MCF 10A (cell line): ENCODE measurements at places on chromosomes 16 and 17.

DNA sequence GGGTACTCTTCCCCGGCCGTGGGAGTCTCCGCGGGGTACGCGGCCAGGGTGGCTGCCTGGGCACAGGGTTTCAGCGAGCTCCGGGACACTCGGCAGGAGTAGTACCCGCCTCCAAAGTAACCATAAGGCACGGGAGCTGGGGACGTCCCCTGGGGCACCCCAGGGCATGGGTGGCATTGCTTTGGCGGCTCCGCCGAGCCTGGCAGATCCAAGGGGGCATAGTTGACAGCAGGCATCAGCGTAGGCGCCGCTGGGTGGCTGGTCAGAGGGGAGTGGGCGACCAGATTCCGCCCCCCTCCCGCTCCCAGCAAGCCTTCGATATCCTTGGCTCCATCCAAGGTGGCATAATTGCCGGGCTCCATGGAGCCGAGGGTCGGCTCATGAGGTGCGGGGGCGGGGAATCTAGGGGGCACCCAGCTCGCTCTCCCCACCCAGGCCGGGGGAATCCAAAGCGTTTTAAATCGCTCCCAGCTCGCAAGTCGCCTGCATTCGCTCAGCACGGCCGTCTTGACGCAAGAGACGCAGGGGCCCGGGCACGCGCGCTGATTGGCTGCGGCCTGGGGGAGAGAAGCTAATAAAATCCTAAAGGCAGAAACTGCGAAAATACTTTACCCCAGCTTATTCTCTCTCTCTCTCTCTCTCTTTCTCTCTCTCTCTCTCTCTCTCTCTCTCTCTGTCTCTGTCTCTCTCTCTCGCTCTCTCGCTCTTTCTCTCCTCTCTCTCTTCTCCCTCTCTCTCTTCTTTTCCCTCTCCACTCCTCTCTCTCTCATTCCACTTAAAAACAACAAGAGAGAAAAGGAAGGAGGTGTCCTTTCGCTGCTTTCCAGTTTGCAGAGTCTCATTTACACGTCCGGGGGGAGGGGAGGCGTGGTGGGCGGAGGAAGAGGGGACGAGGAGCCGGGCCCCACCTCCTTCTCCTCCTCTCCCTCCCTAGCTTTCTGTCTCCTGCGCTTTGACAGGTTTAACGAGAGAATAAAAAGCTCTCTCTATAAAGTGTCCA, at the start of gene HOXB13:
HOXB13 (minus strand) TSS at position 519 of the 1,000 bp plus-strand sequence; CDS start at position 362, 157 bp downstream.
- no peak for DNase-seq

DNA sequence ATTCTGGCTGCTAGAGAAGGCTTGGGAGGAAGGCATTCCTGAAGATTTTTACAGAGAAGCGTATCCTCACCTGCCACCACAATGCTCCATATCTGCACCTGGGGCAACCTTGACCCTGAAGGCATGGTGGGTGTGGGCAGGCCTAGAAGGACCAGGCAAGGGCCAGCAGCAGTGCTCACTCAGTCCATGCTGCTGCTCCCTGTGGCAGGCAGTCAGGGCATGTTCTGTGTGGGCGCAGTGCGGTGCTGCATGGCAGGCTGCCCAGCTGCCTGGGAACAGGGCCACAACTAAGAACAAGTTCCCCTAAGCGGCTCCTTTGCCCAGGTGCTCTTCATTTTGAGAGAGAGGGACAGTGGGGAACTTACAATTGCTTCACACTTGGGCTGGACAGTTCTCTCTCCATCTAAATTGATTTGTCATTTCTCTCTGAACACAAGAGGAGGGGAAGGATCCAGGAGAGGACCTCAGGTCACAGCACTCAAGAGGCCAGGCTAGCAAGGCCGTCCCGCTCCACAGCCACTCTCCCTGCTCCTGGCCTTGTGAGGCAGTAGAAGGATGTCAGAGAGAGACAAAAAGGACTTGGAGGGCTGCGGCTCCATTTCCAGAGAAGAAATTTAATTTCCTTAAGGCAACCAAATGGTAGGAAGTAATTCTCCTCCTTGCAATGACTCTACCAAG, 158.8 kb downstream of the AATF start:
- DNase-seq = peak; percentile 63

DNA sequence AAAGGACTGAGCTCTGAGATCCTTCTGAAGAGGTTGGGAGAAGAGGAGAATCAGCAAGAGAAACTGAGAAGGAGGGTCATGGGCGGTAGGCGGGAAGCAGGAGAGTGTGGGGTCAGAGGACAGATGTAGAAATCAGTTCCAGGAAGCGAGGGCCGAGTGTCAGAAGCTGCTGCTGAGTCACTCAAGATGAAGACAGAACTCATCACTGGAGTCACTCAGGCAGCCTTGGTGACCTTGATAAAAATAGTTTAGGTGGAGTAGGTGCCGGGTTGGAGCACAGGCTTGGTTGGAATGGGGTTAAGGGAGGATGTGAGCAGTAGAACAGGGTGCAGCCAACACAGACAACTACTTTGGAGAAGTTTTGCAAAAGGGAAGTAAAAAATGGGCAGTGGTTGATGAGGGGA, 6.1 kb upstream of the ITGAM start:
- peak; percentile 42 for DNase-seq

DNA sequence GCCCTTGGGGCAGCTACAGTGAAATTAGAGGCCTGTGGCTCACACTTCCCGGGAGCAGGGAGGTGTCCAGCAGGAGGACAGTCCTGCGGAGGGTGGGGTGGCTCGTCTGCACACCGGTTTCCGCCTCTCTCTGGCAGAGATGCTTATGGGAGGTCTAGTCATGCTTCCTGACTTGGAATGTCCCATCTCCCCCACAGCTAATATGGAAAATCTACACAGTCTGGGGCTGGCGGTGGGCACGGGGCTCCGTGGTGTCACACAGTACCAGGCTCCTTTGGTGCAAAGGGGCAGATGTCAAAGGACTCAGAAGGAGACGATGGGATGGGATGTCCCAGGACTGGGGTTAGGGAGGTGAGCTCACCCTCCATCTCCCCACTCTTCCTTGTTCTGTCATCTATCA, 44.1 kb upstream of the DOC2B start:
- no peak for DNase-seq

DNA sequence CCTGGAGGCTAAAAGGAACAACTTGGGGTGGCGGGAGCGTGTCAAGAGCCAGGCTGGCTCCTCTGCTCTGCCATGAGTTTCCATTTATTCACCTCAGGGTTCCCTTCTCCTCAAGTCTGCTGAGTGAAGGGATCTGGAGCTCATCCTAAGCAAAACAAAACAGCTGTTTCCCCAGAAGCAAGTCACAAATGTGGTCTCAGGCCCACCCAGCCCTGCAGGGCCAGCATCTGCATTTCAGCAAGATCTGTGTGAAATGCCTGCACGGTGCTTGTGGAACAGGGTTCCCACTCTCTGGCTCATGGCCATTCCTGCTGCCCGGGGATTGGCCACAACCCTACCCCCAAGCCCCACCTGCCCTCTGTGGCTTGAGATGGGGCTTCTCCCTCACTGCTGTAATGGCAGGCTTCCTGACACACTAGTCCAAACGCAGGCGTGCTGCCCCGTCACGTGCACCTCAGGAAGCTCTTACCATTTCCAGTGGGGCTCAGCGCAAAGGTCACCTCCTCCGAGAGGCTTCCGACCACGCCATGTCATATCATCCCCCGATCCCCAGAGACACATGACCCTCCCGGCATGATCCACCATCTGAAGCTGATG, 2.3 kb downstream of the SLC38A8 start:
- no peak for DNase-seq

- DNase-seq = no peak
Measured at GRCh38 chr17:1197781-1198490, 18.2 kb upstream of the ABR start.

DNA sequence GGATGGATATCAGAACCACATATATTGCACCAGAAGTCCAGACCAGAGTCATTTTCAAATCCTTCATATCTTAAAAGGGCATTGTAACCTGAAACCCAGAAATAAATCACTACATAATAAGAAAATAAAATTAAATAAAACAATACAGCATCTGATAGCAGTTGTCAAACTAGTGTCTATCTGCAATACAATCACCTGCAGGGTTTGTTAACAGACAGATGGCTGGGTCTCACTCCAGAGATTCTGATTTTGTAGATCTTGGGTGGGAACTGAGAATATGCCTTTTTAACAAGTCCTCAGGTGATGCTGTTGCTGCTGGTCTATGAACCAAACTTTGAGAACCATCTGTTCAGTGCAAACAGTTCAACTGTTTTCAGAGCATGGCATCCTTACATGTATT, 37.6 kb downstream of the NME2 start:
- DNase-seq = no peak
